ENCODE measurements at places on chromosomes 5 and 9.

DNA sequence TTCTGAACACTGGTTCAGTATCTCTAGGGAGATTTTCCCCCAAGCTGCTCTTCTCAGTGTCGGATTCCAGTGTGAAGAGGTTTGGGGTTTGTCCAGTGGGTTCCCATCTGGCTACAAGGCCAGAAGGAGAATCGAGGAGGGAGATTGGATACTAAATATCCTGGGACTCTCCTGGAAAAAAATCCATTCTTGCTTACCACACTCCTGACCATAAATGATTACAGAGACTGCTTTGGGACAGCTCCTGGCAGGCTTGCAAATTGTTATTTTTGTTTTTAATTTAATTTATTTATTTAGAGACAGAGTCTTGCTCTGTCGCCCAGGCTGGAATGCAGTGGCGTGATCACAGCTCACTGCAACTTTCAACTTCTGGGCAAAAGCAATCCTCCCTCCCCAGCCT lies 4.7 kb upstream of the SUSD1 start:
- no peak for DNase-seq

- DNase-seq: no peak
Measured at GRCh38 chr5:59328709-59329296, 564.7 kb downstream of the PDE4D start.

DNA sequence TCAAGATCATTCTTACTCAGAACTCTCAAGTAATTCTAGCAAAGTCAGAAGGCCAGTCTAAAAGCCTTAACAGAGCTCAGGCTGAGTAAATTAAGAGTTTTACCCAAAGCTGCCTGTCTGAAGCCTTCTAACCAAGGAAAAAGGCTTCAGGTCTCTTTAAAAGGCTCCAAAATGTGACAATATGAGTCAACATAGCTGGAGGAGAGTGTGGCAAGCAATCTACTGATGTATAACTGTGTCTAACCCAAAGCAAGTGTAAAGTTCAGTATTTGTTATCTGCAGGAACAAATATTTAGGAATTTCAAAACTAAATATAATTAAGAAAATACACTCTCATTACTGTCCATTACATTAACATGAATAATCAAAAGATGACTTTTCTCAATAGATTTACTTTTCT lies 11.0 kb downstream of the ZBTB5 start:
- DNase-seq: no peak

- DNase-seq: no peak
Measured at GRCh38 chr5:33423018-33423630, 17.6 kb upstream of the TARS1 start.

DNA sequence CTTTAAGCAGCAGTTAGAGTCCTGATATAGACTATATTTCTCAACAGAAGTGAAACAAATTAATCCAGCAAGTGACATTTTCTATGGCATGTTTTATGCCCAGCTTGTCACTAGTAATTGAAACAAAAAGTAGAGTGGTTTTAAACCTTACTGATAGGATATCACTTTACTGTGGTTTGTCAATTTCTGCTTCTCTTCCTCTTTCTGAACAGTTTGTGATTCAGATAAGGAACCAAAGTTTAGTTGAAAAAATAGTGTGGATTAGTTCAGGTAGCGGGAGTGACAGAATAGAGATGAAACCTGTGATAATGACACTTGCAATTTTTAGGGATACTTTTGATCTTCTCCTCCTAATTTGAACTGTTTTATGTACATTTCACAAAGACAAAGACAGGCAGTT lies 485.7 kb upstream of the EDIL3 start:
- DNase-seq: no peak
